ENCODE measurements at places on chromosomes 6 and 20.

DNA sequence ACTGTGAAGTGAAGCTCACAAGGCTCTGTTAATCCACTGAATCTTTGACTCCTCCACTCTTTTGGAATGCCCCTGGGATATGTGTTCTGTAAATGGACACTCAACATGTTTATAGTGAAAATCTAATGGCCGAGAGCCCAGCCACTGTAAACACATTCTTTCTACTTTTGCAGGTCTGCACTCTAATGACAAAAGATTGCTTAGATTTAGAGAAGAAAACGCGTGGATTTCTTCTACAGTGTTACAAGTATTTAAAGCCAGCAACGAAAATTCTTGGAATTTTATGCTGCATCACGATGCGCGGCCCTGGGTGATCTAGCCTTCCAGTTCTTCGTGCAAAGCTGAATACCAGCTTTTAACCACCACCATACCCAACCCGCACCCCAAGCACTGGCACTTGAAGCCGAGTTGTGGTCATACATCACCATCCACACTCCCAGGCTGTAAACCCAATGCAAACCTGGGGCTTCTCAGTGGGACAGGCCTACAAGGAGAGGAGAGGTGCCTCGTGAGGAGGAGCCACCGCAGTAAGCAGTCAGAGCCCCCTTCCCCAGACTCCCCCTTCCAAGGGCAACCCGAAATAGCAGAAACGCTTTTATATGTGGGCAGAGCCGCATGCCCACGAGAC lies 3.7 kb upstream of the FOXO3 start:
- peak; percentile 72 for DNase-seq

DNA sequence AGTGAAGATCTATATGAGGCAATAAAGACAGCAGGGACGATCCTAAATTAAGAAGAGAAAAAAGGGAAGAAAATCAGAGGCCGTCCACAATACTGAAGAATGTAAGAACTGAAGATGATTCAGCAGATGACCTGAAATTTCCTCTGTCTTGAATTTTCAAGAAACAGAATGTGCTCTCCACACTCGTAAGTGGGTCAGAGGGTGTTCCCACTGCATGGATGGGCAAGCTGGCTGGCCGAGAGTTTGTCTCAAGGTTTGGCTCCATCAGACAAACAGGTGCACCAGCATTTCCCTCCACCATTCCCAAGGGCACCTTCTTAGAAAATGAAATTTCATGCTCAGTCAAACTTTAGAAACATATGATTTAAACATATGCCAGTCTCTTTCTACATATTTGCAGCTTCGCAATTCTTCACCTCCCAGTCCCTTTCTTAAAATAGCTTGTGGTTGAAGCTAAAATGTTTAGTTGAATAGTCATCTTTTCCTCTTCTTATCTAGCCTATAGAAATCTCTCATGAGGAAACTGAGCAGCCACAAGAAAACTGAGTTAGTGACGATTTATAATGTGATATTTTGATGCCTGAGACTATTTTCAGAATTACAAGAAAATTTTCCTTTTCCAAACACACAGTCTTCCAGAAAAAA lies 576.4 kb downstream of the PRKN start:
- no peak for DNase-seq

DNA sequence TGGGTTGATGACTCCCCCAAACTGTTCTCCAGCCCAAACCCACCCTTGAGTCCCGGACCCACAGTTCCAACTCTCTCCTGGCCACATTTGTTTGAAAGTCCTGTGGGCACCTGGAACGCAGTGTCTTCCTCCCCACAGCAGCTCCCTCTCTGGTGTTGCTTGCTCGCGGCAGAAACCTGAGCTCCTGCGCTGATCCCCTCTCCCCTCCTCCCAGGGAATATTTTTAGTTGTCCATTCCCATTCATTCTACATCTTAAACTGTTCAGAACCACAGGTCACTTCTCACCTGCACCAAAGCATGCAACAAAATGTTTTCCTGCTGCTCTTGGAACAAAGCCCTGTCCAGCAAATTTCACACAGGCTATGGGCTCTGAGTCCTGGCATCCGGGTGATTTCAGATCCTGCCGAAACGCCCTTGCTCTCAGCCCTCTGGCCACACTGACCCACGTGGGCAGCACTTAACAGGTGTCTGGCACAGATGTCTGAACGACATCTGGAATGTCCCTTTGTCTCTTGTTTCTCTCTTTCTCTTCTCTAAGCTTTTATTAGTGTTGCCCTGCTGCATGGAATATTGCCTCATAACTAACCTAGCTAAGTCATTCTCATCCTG lies 27.0 kb upstream of the PMEPA1 start:
- no peak for DNase-seq

DNA sequence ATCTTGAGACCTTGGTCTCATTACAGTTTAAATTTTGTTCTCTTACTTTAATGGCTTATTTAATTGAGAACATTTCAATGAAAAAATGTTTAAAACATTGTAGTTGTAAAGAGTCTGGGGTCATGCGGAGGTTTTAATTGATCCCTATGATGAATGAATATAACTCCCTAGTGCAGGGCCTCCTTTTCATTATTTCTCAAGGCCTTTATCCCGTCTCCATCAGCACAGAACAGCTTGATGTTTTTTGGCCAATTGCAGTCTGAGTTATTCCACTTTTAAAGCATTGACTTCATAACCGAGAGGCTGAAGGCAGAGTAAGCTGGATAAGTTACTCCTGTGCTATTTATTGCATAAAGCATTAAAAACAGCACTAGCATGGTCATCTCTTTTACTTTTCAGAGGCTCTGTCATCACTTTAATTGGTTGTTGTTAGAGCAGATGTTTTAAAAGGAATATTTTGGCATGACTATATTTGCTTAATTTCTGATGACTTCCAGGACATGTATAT lies 83.4 kb downstream of the DTD1 start:
- DNase-seq, result no peak

DNA sequence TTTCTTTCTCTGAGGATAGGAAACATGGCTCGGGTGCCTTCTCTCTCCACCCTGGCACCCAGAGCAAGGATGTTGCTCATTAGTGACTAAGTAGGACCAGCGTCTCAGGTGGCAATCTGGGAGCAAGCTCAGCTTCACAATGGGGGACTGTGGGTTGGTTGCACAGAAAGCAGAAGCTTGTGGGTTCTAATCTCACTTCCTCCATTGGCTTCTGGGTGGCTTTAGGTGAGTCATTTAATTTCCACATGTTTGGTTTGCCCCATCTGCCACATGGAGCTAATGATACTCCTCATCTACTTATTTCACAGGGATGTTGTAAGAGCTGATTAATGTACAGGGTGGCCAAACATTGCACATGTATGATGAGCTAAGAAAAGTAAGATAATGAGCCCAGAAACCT lies 54.8 kb upstream of the AKIRIN2 start:
- DNase-seq, result peak; percentile 88

GRCh38 chr6:48691420-48691819 lies 580.4 kb upstream of the PTCHD4 start:
- no peak for DNase-seq

GRCh38 chr20:18632196-18632789 lies 44.4 kb downstream of the DTD1 start:
- DNase-seq, result peak; percentile 38

DNA sequence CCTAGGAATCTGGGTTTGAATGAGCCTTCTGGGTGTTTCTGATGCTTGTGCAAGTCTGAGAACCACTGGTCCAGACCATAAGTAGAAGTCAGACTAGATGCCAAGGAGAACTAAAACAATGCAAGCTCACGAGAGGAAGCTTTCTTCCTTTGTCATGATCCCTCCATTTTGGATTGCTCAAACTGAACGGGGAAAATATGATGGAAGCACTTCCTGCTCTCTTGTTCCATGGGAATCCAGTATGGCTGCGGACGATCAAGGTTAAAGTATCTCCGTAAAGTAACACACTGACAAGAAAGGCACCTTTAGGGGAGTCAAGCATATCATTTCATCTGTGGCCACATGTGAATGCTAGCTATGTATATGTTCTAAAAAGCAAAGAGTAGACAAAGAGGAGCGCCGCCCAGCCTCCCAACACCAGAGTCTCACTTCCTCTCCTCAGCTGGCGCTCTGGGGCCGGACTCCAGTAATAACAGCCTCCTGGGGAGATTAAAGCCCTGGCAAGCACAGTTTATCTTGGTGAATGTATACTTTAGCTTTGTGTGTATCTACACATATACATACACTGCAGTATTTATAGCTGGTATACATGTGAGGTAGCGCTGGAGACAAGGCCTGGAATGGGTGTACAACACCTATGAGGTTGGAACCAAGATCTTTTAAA lies 88.1 kb downstream of the FOXC1 start:
- no peak for DNase-seq

Data from SJSA1 (cell line).